ENCODE measurements at places on chromosomes 16 and 17. TPM values are rescaled to one million over a fixed set of nuclear protein-coding genes. Genes with fewer than 3 reads are reported as not detected.

Gene IRX3
- total RNA-seq: 7.9 TPM

Gene HS3ST3B1
- total RNA-seq: under 0.01 TPM

Gene NAGS
- total RNA-seq: 0.36 TPM

Gene DOC2B
- total RNA-seq: not detected

Gene SEZ6
- not detected for total RNA-seq

Gene AIPL1
- total RNA-seq: not detected

Gene RHBDL3
- total RNA-seq: 0.34 TPM

Gene RANGRF
- total RNA-seq: 9.1 TPM

Gene CPHXL2
- not detected for total RNA-seq

Gene MEOX1
- total RNA-seq: not detected

Gene BRICD5
- total RNA-seq: 2.1 TPM

Gene OTOP2
- total RNA-seq: not detected

Gene MSLN
- total RNA-seq: not detected

Gene MT4
- not detected for total RNA-seq

Gene IGF2BP1
- not detected for total RNA-seq

Gene STAC2
- total RNA-seq: not detected

Gene EXOC3L1
- total RNA-seq: not detected

Gene ZNF764
- 7.2 TPM for total RNA-seq

Gene ZP2
- not detected for total RNA-seq

Gene XYLT1
- 2.2 TPM for total RNA-seq

Gene CCL4
- total RNA-seq: not detected

Gene PNMT
- total RNA-seq: not detected

Gene SOX8
- total RNA-seq: 1.0 TPM

Gene NPIPB13
- total RNA-seq: 6.2 TPM

Gene SLC2A4
- under 0.01 TPM for total RNA-seq

Gene MYH3
- 0.67 TPM for total RNA-seq

Gene SDR42E2
- total RNA-seq: not detected

Gene SEBOX
- total RNA-seq: not detected

Gene NT5M
- 3.2 TPM for total RNA-seq

Gene RASD1
- total RNA-seq: 1.7 TPM

Gene MT1M
- 6.9 TPM for total RNA-seq

Gene DNAAF8
- total RNA-seq: 0.46 TPM

Gene CX3CL1
- total RNA-seq: 4.0 TPM

Gene TNFRSF17
- not detected for total RNA-seq

Gene GAN
- total RNA-seq: 5.9 TPM

Gene OMG
- 2.0 TPM for total RNA-seq

Gene C17orf113
- 0.34 TPM for total RNA-seq

Gene BANP
- total RNA-seq: 27.3 TPM
